ENCODE measurements at places on chromosomes 12 and 14.

DNA sequence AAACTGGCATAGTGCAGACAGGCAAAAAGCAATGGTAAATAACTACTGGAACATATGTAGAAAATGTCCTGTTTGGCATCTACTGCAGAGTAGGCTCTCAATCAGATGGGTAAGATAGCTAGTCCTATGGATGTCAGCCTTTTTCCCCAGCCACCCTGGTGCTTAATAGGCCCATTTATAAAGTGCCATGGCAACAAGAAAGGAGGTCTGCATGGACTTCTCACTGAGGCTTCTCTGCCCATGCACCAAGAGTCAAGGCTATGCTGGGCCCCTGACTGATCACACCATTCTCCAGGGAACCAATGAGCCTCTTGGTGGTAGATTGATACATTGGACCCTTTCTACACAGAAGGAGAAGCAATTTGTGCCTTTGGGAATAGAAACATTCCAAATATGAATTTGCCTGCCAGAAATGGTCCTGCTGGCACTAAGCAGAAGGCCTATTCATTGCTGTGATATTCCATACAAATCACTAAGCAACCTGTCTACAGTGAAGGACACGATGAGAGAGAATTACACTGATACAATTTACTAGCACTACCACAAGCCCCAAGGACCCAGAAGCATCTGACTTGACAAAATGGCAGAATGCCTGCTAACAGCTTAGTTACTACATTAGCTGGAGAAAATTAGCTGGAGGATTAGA is 43.8 kb downstream of the RESF1 start:
- no peak for DNase-seq

- no peak for DNase-seq
Measured at GRCh38 chr14:31825459-31825858, 251.6 kb upstream of the ARHGAP5 start.

DNA sequence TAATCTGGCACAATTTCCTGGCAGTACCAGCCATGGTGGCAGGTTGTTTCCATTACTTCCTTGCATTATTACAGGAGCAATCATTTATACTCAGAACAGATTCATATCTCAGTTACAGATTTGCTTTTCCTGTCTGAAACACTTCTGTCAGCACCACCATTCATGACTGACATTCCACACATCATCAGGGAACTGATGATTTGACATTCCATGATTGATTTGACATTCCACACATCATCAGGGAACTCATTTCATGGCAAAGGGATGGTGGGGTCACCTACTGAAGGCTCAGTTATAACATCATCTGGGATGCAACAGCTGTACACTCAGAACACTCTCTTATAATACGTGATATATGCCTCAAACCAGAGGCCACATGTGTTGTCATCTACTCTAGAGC is 30.9 kb upstream of the RERGL start:
- no peak for DNase-seq

DNA sequence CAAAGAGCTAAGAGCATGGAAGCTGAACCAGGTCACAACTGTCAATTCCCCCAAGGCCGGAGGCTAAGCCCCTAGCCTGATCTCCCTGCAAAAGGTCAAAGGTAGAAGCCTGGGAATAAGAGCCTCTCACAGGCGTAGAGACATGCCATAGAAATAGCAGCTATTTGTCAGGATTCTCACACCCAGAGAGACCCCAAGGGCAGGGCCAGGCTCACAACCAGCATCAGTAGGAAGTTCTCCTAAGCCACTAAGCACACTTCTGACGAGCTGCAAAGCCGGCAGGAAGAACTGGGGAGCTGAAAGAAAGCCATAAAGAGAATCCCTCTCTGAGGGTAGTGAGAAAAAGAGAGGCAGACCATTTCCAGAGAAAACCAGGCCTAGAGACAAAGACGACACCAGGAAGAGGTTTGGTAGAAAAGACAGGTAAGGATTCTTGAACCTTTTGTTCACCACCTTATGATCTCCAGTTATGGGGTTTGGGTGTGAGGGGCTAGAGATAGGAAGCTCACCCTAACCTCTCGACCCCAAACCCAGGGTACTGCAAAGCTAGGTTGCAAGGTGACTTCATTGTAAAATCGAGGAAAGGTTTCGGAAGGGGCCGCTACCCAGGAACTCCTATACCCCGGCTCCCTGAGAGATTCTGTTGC is 1.0 kb downstream of the SMARCC2 start:
- no peak for DNase-seq

DNA sequence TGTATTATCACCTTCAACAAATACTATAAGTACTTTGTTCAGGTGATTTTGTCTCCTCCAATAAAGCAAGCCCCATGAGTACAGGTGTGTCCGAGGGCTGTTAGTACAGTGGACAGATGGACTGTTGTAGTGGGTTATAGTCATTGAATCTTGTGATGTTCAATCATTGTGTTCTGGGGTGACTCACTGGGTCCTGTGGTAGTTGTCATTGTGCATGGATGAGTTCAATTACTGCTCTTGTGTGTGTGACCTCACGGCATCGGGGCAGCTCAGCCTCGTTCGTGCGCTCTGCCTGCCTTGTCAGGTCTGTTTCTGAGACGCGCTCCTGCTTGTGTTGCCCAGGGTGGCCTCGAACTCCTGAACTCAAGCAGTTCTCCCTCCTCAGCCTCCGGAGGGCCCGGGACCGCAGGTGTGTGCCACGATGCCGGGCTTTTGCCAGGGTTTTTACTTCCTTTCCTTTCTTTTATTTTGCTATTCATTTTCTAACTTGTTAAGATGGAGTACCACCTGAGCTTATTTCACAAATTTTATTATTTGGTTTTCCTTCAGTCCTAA is 72.2 kb downstream of the DDX51 start:
- peak; percentile 15 for DNase-seq

- peak; percentile 12 for DNase-seq
Measured at GRCh38 chr12:108214486-108214885, 85.4 kb downstream of the WSCD2 start.

DNA sequence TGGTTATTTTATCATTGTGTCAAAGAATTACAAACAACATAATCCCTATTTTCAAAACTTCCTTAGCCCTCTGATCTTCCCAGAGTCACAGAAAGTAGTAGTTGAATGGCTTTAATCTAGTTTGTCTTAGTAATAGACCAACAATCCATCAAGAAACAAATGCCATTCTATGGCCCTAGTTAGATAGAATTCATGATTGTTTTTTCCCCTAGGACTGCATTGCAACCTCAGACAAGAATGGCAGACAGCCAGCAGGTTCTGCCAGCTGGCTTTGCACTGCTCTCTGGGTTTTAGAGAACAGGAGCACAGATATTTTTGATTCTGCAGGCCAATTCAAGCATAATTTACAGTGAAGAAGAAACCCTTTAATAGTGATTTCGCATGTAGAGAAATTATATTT is 33.8 kb downstream of the SYT1 start:
- no peak for DNase-seq

GRCh38 chr12:91180582-91181395 is 1.8 kb downstream of the DCN start:
- no peak for DNase-seq

GRCh38 chr14:71472356-71473340 is 459.6 kb upstream of the RGS6 start:
- no peak for DNase-seq

GRCh38 chr14:104917993-104918392 is 6.7 kb upstream of the PLD4 start:
- no peak for DNase-seq

GRCh38 chr12:4288296-4289131 is 15.0 kb downstream of the CCND2 start:
- no peak for DNase-seq

DNA sequence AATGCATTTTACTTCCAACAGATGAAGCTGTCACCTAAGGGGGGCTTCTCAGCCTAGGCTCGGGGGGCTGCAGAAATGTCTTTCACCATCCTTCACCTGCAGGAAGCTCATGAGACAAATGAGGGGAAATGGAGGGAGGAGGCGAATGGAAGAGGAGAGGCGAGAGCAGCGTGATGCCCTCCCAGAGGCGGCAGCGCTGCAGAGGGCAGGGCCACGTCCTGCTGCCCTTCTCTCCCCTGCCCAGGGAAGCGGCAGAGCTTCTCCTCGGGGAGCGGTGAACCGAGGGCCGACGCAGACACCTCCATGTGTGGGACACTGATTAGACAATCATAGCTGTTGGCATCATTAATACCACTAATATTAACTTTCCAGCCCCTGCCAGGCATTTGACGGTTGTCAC is 78.3 kb downstream of the SERPINA3 start:
- no peak for DNase-seq

- no peak for DNase-seq
Measured at GRCh38 chr12:7146228-7146627, 16.1 kb downstream of the CLSTN3 start.

- peak; percentile 95 for DNase-seq
Measured at GRCh38 chr12:108694812-108695278, 36.5 kb downstream of the CORO1C start.

DNA sequence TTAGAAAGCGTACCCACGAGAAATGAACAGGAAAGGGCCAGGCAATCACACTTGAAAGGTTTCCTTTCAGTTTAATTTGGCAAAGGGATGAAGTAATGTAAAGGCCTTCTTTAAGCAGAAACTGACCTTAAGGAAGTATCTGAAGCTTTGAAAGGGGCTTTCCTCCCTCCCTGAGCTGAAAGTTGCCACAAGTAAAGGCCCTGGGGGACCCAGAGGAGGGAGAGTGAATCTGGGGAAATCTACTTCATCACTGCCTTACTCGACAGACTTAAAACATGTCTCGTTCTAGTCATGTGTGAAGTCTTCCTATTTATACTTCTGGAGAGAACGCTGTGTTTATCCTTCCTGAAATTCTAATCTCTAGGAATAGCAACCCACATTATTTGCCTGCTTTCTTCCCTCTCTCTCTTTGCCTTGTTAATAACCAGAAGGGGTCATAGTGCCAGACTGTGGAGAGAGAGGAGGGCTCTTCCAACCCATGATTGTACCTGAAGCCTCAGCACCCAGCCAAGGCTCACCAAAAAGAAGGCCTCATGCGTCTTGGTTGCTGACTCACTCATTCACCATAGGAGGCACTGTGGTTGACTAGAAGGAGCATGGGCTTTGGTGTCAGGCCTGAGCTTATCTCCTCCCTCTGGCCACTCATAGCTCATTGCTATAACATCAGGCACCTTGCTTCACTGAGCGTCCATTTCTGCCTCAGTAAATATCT is 10.2 kb upstream of the GPX2 start:
- DNase-seq: no peak

- DNase-seq: no peak
Measured at GRCh38 chr14:63435204-63435603, 108.0 kb downstream of the PPP2R5E start.

DNA sequence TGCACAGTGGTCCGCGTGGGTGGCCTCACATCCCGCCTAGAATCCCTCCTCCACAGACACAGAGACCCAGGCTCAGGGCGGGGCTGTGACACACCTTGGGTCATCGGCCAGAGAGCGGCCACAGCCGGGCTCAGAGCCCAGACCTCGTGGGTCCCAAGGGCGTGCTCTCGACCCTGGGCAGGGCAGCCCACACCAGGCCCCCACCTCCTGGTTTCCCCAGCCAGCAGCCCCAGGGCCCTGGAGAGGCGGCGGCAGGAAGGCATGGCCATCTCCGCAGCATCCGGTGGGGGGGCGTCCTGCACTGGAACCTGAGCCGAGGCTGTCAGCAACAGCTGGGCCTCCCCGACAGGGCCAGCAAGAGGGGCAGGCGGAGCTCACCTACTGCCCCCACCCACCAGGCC is 15.2 kb downstream of the JAG2 start:
- no peak for DNase-seq

DNA sequence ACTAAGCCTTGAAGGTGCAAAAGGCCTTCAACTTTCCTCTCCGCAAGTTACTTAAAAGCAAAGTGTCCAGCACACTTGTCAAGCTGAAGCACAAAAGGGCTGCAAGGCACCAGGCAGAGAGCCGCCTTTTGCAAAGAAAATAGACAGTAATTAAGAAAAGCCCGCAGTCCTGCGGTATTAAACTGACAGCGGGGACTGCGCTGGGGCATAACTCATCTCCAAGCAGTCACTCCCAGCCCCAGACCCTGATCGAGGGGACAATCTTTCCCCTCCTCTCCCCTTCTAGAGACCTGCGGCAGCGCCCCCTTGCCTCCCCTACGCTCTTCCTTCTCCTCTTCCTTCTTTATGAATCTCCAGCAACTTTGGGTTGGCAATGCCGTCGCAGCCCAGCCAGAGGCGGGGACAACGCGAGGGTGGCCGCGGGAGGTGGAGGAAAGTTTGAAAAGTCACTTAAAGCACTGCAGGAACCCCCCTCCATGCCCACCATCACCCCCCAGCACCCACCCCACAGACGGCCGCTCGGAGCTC is 200.9 kb upstream of the CAND1 start:
- DNase-seq: no peak

GRCh38 chr14:98187281-98187680 is 1084.7 kb downstream of the BCL11B start:
- no peak for DNase-seq

DNA sequence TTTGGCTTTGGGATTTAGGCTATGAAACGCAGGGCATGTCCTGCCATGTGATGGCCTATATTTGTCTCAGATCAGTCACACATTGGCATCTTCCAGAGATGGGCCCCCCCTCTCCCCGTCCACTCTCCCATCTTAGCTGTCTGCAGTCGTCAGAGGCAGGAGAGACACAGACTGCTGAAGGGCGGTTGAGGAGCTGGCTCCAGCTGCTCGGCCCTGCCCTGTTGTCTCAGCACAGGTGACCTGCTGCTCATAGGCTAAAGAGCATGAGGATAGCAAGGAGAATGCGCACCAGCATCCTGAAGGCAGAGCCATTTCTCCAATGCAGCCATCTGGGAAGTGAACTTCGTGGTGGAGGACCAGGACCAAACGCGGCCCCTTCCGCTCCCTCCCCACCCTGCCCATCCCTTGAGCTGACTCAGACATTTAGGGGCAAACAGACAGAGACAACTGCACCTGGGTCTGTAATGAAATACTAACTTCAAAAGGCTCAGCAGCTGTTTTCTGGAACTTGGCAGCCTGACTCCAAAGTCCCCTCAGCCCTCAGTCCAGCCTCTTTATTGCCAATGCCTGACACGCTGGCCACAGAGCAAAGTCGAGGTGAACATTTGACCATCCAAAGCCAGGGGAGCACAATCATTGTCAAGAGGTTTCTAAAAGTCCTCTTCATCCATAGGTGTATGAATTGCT is 22.3 kb downstream of the FZD10 start:
- DNase-seq: no peak

GRCh38 chr12:90404071-90404470 is 550.9 kb downstream of the CCER1 start:
- no peak for DNase-seq

- no peak for DNase-seq
Measured at GRCh38 chr12:108348842-108349241, 9.7 kb upstream of the CMKLR1 start.

DNA sequence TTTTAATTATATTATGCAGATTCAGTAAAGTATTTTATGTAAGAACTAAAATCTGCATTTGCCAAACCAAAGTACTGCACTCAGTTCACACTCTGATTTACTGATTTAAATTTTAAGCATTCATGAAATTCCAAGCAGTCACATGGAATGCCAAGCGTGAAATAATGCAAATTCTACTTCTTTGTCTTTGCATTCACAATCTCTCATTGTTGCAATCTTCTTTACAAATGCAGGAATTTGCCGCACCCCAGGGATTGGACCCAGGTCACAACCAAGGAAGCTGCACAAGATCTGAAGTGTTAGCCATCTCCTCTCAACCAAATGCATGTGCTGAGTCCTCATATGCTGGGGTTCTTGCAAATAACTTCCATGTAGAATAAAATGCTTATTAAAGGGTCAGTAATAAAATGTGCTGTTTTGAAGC is 71.9 kb downstream of the TUNAR start:
- no peak for DNase-seq

All from bronchial epithelial cell (primary cell).